ENCODE measurements at places on chromosomes 3 and 15.

DNA sequence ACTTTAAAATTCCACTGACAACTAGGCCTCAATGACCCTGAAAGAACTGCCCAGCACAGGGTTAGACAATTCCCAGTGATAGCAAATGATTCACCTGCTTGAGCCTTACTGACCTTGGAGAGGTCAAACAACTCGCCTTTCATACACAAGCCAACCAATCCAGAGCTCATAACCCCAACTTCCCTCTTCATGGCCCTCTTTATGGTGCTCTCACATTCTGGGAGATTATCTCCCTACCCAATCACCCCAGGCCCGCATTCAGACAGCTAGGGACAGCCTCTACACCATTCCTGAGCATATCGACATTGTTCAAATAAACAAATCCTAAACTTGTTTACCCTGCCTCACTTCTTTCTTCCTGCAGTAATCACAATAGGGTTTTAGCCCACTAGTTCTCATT is 32.2 kb upstream of the COLQ start:
- DNase-seq: no peak

DNA sequence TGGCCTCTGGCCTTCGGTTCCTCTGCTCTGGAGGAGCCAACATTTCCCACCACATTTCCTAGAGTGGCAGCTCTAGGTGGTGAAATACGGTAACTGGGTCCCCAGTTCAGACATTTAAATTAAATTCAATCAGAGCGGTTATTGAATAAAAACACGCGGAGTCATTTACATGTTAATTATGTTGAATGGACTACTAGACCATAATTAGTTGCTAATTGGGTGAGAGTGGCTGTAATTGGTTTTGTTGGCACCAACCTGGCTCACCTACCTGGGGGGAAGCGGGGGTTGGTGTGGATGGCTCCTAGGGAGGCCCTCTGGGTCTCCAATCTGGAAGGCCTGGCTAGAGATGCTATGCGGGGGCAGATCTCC is 12.7 kb downstream of the SEMA3F start:
- DNase-seq: no peak

GRCh38 chr3:36166477-36166876 is 213.8 kb upstream of the STAC start:
- DNase-seq: no peak

DNA sequence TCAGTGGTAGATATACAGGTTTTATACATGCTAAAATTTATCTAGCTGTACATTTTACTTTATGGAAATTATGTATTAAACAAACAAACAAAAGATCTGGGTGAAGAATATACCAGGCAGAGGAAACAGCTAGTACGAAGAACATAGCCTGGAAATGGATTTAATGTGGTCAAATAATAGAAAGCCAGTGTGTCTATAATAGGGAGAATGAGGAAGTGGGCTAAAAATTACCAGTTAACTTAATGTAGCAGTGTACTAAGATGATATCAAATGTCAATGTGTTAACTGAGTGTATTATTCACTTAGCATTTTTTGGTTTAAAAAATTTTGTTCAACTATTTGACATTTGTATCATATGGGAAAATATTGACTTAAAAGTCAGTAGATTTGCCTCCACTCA is 22.8 kb upstream of the SLC15A2 start:
- DNase-seq: no peak

GRCh38 chr15:97870771-97871170 is 89.7 kb upstream of the ARRDC4 start:
- DNase-seq: no peak

DNA sequence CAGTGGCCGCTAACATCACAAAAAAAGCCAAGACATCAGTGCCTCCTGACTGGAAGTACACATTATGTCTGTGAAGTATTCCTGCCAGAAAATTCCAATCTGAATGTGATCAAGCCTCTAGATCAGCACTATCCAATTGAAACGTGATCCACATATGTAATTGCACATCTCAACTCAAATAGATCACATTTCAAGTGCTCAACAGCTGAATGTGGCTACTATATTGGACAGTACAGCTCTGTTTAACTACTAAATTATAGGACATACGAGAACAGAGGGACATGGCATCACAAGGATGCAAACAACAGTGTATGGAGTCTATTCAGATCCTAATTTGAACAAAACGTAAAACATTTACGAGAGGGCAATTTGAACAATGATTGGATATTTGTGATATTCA is 542 bp upstream of the UBAP1L start:
- no peak for DNase-seq

DNA sequence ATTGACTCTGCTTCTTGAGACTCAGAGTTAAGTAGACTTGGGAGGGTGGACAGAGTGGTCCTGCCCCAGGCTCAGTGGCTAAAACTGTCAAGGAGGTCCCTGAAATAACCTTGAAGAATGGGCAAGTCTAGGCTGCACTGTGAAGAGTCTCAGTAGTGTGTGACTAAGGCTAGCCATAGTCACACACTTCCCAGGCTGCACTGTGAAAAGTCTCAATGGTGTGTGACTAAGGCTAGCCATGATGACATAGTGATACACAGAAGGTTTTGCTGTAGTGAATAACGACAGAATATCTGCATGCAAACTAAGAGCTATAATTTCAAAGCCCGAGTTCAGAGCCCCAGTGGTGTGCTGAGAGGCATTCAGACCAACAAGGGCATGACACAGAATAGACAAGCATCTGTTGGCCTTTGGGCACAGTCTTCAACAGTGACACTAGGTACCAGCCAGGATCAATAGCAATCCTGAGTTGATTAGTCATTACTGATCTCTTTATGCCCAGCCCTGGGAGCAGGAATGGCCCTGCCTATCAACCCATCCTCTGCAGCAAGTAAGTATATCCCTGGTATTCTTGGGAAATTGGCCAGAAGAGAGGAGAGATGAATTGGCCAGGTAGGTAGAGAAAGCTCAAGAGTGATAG is 72.4 kb upstream of the BBX start:
- DNase-seq: peak; percentile 27

DNA sequence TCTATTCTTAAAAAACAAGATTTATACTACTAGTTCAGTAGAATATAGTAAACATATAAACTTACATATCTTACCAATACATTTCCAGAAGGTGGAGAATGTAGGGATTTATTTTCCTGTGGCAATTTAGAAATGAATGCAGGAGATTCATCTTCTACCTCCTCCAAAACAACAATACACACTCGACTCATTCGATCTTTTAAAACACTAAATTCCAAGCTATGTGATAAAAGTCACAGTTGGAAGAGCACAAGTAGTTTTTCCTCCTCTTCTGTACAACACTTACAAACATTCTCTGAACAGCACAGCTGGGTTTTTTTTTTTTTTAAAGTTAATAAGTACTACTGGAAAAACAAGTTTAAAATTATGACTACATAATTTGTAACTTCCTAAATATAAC is 1.4 kb downstream of the ANKRD28 start:
- DNase-seq: no peak

- DNase-seq: peak; percentile 85
These were observed 60.5 kb downstream of the GTPBP8 start for GRCh38 chr3:113051302-113051711.

DNA sequence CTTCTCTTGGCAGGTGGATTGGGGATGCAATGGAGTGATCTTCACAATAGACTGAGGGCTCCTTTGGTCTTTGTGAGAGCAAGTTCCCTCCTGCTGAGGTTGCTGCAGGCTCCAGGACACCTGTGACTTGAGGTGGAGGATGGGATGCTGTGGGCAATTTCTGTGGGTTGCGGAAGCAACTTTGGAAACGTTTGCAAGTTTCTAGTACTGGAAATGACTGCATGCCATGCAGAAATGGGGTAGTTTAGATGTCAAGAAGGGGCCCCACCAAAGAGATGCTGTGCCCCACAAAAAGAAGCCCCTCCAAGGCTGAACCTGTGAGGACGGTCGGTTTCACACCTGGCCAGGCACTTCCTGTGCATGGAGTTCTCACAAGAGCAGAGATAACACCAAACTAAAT is 80.4 kb upstream of the XCR1 start:
- DNase-seq: no peak

DNA sequence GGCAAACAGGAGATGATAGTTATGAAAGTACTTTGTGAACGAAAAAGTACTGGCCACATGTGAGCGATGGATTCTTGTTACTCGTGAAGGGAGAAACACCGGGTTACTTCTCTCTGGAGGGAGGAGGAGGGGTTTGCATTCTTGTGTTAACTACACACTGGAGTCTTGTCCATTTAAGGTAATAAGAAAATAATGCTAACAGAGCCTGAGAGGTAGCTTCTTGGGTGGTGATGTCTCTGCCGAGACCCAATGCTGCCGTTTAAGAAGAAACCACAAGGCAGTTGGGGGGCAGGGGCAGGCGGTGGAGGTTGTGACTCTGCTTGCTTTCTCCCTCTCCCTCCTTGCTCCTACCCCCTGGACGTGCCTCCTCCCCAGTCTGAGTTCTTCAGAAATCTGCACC is 100.9 kb upstream of the ROPN1 start:
- DNase-seq: no peak

GRCh38 chr15:78788016-78788660 is 23.1 kb downstream of the ADAMTS7 start:
- no peak for DNase-seq

GRCh38 chr3:179402963-179403362 is 48.3 kb downstream of the GNB4 start:
- no peak for DNase-seq

DNA sequence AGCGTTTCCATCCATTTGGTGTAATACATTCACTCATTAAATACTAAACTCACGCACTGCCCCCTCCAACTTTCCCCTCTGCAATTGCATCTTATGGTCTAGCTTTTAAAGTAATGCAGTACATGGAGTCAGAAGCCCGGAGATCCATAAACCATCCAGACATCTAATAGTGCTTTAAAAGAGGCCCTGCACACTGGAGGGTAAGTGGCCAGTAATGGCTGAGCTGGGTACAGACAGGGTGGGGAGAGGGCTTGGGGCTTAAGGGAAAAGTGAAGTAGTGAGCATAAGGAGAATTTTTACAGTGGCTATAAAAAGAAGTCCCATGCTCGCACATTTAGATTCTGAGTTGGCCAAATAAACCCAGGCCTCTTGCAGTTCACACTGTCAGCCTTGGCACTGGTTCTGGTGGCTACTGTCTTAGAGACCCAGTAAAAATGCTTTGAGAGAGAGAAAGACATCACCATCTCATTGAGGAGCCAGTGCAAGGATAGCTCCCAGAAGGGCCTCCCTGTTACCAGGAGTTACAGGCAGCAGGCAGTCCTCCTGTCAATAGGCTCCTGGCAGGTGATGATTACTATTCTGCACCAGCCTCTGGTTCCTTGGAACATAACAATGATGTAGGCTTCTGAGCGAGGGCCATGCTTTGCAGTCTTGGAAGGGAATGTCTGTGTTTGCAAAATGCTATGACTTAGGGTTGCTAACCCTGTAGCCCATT is 112.6 kb upstream of the NEO1 start:
- no peak for DNase-seq

DNA sequence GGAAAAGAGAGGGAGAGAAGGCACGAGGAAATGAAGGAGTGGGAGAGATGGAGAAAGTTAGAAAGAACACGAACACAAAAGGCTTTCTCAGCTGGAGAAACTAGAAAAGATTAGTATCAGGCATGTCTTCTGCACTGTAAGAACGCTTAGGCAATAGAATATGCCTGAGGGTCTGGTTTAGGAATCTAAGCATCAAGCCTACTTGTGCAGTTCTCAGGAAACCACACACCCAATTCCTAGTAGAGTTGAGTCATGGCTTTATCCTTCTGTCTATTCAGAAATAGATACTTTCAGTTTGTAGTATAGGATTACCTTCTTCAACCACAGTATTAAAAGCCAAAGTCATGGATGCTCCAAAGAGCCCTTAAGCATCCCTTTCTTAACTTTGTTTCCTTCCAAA is 969.4 kb downstream of the NTRK3 start:
- DNase-seq: no peak

- DNase-seq: no peak
These were observed 234.0 kb downstream of the MYRIP start for GRCh38 chr3:40043444-40043755.

GRCh38 chr3:106294121-106294520 is 425.3 kb upstream of the CBLB start:
- no peak for DNase-seq

- no peak for DNase-seq
These were observed 104.1 kb downstream of the LIPC start for GRCh38 chr15:58535894-58536293.

DNA sequence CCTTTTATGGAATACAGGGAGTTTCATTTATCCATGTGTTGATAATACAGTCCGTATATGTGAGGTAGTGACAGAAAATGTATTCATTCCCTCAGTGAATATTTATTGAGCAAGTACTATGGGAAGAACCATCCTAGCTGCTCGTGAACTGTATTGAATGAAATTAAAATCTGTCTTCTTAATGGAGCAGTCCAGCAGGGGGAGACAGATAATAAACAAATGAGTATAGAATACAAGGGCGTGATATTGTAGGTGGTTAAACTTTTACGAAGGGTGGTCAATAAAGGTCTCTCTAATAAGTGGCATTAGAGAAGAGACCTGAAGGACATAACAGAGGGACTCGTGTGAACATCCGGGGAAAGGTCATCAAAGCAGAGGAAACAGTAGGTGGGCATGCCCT is 62.7 kb upstream of the OSTN start:
- no peak for DNase-seq

GRCh38 chr3:11907667-11908660 is 61.3 kb upstream of the TAMM41 start:
- DNase-seq: no peak

DNA sequence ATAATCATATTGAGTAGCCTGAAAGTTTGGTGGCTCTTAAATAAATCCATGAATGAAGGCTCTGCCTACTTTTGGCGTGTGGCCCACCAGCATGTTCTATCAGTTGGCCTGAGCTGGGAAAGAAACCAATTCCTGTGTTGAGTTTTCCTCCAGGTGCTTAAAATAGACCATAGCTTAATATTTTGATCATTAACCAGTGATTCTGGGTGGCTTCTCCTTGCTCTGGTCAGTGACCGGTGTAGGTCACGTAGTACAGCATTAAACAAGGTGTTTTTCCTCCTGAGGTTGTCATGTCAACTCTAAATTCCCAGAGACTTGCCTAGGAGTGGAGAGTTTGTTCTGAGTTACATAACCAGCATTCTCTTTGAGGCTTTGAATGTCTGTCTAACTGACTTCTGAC is 1.3 kb downstream of the HHLA2 start:
- DNase-seq: no peak

DNA sequence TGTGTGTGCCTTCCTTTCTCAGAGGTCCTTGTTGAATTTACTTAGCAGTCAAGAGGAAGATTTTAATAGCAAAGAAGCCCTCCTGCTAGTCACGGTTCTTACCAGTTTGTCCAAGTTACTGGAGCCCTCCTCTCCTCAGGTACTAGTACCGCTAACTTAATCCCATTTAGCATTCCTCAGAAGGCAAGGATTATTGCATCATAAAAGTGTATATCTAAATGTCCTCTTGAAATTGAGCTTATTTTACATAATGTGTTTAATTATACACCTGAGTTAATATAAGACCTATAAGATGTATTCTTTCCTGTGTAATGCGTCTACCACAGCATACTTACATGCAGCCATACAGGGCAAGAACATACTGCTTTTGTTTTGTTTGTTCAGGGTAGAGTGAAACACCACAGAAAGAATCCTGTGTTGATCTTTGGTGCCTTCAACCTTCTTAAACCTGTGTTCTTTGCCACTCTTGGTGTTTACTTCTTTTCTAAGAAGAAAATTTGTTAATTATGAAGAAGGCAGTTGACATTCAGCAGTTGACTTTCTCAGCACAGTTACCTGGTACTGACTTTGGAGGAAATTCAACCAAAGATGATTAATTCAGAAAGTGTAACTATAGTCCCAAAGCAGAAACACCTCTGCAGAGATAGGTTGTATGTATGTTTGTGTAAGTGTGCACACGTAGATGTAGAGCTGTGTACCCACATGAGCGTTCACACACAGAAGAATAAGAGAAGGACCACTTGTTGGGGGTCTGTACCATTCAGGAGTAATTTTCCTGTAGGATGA is 33.1 kb downstream of the POLG start:
- no peak for DNase-seq
